ENCODE measurements at places on chromosomes 6 and 20. TPM values are rescaled to one million over a fixed set of nuclear protein-coding genes. Genes with fewer than 3 reads are reported as not detected.

SLC9A8 gene
- 4.0 TPM for total RNA-seq

PTCHD4 gene
- 0.34 TPM for total RNA-seq

DEFB121 gene
- total RNA-seq = not detected

POM121L2 gene
- total RNA-seq = not detected

SLC35F1 gene
- 0.15 TPM for total RNA-seq

LPA gene
- not detected for total RNA-seq

EGFL8 gene
- total RNA-seq = 1.2 TPM

MEI4 gene
- total RNA-seq = not detected

ETV7 gene
- 0.30 TPM for total RNA-seq

RGS19 gene
- 10.7 TPM for total RNA-seq

THBS2 gene
- total RNA-seq = 43.2 TPM

Measured in bronchus fibroblast of lung (primary cell).